ENCODE measurements at places on chromosomes 6 and 20.

DNA sequence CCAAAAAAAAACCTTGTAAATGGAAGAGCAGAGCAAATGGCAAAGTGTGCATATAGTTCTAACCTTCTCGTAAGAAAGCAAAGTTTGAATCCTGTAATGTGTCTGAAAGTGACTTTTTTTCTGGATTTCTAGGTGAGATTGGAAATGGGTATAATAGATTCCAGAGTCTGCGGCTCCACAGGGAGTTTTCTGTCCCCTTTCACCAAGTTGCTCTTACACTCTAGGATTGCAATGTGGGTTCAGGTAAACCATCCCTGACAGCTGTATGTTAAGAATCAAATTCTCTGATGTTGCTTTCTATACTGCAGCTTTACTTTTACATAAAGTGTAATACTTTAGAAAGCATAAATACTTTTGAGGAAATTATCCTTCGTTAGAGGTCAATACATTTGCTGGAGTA, 260.1 kb downstream of the PRL start:
- DNase-seq, result no peak

DNA sequence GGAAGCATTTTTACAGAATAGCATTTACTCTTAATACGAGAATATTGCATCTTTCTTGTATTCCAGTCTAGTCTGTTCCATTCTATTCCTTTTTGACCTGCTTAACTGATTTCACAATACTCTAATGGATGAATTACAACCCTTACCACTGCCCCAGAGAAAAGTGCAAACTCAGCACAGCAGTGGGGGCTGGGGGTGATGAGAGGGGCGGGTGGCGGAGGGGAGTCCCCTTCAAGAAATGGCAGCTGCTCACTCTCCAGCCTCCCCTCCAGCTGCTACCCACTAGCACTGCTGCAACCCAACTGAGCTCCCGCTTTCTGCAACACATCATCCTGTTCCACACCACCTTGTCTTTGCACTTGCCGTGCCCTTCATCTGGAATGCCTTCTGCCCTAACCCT, 30.1 kb downstream of the PIM1 start:
- no peak for DNase-seq

GRCh38 chr6:148513145-148514071, 170.8 kb downstream of the SASH1 start:
- peak; percentile 87 for DNase-seq

GRCh38 chr6:12832226-12832735, 115.7 kb downstream of the PHACTR1 start:
- DNase-seq, result no peak

DNA sequence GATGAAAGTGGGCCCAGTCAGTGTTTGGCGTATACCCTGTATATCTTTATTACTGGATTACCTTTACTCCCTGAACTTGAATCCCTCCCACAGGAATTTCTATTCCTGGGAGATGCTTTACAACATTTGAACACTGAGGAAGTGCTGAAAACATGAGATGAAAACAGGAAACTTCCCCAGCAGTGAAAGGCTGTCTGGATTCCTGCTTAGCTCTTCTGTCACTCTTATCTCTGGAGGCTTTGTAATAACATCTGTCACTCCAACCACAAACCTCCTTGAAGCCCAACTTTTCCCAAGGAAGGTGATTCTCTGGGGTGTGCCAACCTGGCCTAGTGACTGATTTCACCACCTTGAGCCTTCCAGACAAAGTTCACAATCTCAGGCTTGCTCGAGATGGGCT, 264.5 kb upstream of the BMP2 start:
- DNase-seq, result no peak

GRCh38 chr6:160735523-160735922, 33.5 kb downstream of the PLG start:
- no peak for DNase-seq

- no peak for DNase-seq
Observed at GRCh38 chr6:113115196-113115595, 741.9 kb upstream of the MARCKS start.

DNA sequence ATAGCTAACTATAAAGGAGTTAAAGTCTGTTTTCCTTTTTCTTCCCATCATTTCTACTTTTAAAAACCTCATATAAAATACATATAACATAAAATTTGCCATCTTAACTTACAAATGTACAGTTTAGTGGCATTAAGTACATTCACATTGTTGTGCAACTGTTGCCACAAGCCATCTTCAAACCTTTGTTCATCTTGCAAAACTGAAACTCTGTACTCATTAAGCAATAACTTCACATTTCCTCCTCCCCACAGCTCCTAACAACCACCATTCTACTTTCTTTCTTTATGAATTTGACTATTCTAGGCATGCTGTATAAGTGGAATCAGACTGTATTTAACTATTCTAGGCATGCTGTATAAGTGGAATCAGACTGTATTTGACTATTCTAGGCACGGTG, 4.5 kb downstream of the CCDC170 start:
- DNase-seq, result no peak

- DNase-seq, result no peak
Observed at GRCh38 chr6:35893246-35893645, 27.7 kb downstream of the SRPK1 start.

- no peak for DNase-seq
Observed at GRCh38 chr20:41734506-41734945, 116.3 kb upstream of the CHD6 start.

- DNase-seq, result no peak
Observed at GRCh38 chr6:2055143-2055542, 190.3 kb downstream of the GMDS start.

GRCh38 chr20:32569380-32570305, 15.5 kb downstream of the NOL4L start:
- no peak for DNase-seq

- DNase-seq, result no peak
Observed at GRCh38 chr6:144990784-144991183, 705.6 kb downstream of the UTRN start.

DNA sequence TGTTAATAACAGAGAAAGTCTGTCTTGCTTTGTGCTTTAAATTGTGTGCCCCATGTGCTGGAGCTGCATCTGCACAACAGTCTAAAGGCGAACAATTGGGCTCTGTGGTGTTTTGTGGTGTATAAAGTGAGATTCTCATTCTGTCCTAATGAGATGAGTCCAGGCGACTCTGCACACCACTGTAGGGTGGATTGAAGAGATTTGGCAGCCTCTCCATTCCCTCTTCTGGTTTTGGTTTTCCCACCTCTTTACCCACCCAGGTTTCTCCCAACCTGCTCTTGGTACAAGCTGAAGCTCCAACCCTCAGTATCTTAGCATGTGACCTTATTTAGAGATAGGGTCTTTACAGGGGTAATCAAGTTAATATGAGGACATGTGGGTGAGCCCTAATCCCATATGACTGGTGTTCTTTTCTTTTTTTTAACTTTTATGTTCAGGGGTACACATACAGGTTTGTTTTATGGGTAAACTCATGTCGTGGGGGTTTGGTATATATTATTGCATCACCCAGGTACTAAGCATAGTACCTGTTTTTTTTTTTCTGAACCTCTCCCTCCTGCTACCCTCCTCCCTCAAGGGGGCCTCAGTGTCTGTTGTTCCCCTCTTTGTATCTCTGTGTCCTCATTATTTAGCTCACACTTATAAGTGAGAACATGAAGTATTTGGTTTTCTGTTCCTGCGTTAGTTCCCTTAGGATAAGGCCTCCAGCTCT, 217.6 kb upstream of the DTNBP1 start:
- DNase-seq, result no peak

DNA sequence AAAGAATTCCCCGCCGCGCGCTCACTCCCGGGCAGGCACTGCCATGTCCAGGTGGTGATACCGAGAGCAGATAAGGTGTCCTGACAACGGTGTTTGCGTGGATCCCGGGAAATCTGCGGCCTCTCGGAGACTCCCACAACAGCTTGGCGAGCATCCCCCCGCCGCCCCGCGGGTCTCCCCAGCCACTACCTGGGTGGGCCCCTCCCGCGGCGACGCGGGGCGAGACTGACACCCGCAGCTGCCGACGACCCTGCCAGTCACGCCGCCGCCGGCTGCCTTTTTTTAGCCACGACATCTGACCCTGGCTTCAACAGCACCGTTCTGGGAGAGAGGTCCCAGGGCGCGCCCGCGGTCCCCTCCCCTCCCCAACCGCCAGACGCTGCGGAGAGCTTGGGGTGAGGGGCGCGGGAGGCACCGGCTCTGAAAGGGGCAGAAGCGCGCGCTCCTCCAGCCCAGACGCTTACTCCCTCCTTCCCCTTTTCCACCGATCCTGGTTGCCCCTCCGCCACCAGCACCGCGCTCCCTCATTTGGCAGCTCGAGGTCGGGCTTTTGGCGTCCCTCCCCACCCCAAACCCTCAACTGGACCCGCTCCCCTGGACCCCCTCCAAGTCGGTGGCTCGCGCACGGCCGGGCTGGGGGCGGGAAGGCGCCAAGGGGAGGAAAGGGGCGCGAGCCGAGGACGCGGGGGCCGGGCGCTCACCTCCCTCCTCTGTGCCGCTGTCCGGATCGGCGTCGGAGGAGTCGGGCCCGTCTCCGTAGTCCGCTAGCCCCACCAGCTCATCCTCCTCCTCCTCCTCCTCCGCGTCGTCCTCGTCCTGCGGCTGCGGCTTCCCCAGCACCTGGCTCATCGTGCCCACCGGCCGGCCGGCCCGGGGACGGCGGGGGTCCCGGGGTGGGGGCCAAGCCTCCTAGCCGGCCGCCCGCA, 665 bp downstream of the RRAGD start:
- DNase-seq, result no peak

- no peak for DNase-seq
Observed at GRCh38 chr6:4348462-4349112, 213.2 kb upstream of the ECI2 start.

DNA sequence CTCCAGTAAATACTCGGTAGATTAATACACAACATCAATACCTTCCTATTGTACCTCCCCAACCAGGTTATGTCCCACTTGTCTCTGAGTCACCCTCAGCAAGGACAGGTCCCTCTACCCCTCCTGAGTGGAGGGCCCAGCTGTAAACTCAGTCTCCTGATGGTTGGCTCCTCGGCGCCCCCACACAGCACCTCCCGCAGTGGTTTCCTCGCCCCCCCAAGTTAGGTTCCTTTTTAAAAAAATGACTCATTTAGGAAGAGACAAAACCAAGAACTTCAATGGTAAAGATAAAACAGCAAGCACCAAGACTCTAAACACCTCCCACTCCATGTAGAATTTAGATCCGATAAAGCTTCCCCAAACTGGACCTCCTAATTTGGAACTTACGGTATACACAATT, 83.5 kb downstream of the TRERF1 start:
- DNase-seq, result no peak

- no peak for DNase-seq
Observed at GRCh38 chr6:144857086-144857485, 572.0 kb downstream of the UTRN start.

DNA sequence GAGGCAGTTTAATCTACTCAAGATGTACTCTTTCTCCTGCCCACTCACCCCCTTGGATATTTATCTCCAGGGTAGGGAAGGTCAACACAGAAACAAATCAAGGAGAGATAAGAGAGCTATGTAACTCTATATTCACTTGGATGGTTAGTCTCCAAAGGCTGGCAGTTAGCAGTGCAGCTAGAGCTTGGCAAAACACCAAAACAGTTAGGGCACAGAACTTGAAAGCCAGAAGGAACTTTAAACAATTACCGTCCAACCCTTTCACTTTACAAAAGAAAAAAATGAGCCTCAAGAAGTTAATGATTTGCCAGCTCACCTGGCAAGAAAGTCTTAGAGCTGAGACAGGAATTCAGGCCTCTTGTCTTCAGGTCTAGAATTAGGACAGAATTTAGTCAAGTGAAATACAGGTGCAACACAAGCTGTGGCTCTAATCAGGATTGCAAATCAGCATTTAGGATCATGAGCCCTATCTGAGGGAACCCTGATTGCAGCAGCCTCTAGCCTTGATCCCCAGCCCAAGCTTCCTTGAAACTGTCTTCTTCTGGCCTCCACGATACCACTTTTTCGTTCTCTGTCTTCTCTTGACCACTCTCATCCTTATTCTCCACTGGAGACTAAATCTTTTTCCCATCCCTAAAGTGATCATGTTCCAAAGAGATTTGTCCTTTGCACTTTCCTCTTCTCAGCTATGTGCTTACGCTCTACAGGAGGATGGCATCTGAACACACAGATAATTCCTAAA, 14.9 kb downstream of the NEDD9 start:
- no peak for DNase-seq
